Aorta (tissue), 5 donors: ENCODE measurements at places on chromosomes 12 and 14. TPM values are rescaled to one million over a fixed set of nuclear protein-coding genes. Genes with fewer than 3 reads are reported as not detected.

DNA sequence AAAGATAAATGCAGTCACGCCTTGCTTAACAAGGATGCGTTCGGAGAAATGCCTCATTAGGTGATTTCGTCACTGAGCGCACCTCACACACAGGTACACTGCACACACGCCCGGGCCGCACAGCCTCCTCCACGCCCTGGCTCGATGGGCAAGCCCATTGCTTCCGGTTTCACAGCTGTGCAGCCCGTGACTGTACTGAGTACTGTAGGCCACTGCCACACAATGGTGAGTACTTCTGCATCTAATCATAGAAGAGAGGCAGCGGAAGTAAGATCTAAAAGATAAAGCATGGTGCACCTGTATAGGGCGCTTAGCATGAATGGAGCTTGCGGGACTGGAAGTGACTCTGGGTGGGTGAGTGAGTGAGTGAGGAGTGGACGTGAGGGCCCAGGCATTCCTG is 4.3 kb downstream of the RIMBP2 start:
- H3K4me3 ChIP-seq: no peak overlapping the region
- H3K27ac ChIP-seq: no peak overlapping the region
- H3K36me3 ChIP-seq: no peaks in the 10 kb centered on the region
- DNase-seq: no peak
- no peaks in the 10 kb centered on the region for H3K27me3 ChIP-seq

DNA sequence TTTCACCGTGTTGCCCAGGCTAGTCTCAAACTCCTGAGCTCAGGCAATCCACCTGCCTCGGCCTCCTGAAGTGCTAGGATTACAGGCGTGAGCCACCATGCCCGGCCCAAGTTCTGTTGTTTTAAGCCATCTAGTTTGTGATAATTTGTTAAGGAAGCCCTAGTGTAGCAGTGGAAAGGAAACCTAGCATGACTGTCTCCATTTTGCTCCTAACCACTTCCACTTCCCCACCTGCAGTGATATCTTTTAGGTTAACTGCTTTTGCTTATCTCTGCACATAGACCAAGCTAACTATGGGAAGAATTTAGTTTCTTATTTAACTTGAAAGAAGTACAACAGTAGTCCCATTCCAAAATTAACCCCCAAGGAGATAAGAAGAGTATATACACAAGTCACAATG is 109.5 kb upstream of the NAP1L1 start:
- H3K36me3 ChIP-seq: no peaks in the 10 kb centered on the region
- DNase-seq: no peak
- H3K4me3 ChIP-seq: no peak overlapping the region
- H3K27ac ChIP-seq: no peak overlapping the region
- H3K27me3 ChIP-seq: no peaks in the 10 kb centered on the region

The MYF6 gene
- total RNA-seq: not detected

- H3K4me3 ChIP-seq: peak overlapping the region; percentile 51
- H3K36me3 ChIP-seq: no peaks in the 10 kb centered on the region
- no peak for DNase-seq
Observed at GRCh38 chr14:77097006-77097699, 905 bp upstream of the CIPC start.

- no peak for DNase-seq
- no peaks in the 10 kb centered on the region for H3K4me1 ChIP-seq
- no peak overlapping the region for H3K4me3 ChIP-seq
- H3K27me3 ChIP-seq: no peaks in the 10 kb centered on the region
Observed at GRCh38 chr12:77745624-77746023, 85.1 kb upstream of the NAV3 start.

The CERS5 gene
- total RNA-seq: 66.6 TPM

DNA sequence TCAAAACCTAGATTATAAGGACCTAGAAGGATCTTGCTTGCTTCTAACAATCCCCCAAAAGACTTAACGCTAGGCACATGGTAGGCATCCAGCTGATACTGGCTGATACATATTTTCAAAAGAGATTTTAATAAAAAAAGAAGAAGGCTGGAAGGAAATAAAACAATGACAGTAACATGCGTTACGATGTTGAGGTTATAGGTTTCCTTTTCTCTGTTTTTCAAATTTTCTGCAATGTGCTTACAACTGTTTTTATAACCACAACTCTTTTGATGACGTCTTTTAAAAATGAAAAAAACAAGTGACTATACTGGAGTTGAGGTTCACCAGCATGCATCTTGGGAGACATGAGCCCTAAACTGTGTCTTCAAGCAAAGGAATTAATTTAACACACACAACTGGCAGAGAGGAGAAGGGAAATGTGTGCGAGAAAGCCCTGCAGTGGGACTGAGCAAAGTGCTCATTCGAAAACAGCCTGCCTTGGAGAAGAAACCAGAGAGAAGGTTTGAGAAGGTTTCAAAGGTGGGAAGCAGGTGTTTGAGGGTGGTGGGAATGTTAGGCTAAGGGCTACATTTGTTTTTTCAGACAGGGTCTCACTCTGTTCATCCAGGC is 80.4 kb downstream of the DUSP16 start:
- no peaks in the 10 kb centered on the region for H3K36me3 ChIP-seq
- H3K4me3 ChIP-seq: no peak overlapping the region
- no peak for DNase-seq
- no peak overlapping the region for H3K27ac ChIP-seq

GRCh38 chr12:54160089-54160488 is 28.7 kb downstream of the SMUG1 start:
- H3K27me3 ChIP-seq: no peaks in the 10 kb centered on the region
- no peaks in the 10 kb centered on the region for H3K36me3 ChIP-seq
- no peak overlapping the region for H3K27ac ChIP-seq
- no peak overlapping the region for H3K4me3 ChIP-seq

- no peaks in the 10 kb centered on the region for H3K27me3 ChIP-seq
- peak overlapping the region; percentile 30 for H3K27ac ChIP-seq
- H3K4me1 ChIP-seq: peaks cover 3% of the 10 kb centered on the region
- H3K36me3 ChIP-seq: no peaks in the 10 kb centered on the region
- peak; percentile 77 for DNase-seq
- no peak overlapping the region for H3K4me3 ChIP-seq
Observed at GRCh38 chr12:124679533-124680371, 112.3 kb upstream of the NCOR2 start.

- no peaks in the 10 kb centered on the region for H3K27me3 ChIP-seq
- H3K27ac ChIP-seq: no peak overlapping the region
- no peaks in the 10 kb centered on the region for H3K4me1 ChIP-seq
- no peak for DNase-seq
- no peak overlapping the region for H3K4me3 ChIP-seq
Observed at GRCh38 chr12:70638639-70639360, 1.6 kb upstream of the PTPRB start.

GRCh38 chr14:71497645-71498086 is 434.6 kb upstream of the RGS6 start:
- H3K4me1 ChIP-seq: peaks cover 4% of the 10 kb centered on the region
- DNase-seq: no peak
- no peak overlapping the region for H3K27ac ChIP-seq
- no peaks in the 10 kb centered on the region for H3K36me3 ChIP-seq
- H3K4me3 ChIP-seq: no peak overlapping the region

DNA sequence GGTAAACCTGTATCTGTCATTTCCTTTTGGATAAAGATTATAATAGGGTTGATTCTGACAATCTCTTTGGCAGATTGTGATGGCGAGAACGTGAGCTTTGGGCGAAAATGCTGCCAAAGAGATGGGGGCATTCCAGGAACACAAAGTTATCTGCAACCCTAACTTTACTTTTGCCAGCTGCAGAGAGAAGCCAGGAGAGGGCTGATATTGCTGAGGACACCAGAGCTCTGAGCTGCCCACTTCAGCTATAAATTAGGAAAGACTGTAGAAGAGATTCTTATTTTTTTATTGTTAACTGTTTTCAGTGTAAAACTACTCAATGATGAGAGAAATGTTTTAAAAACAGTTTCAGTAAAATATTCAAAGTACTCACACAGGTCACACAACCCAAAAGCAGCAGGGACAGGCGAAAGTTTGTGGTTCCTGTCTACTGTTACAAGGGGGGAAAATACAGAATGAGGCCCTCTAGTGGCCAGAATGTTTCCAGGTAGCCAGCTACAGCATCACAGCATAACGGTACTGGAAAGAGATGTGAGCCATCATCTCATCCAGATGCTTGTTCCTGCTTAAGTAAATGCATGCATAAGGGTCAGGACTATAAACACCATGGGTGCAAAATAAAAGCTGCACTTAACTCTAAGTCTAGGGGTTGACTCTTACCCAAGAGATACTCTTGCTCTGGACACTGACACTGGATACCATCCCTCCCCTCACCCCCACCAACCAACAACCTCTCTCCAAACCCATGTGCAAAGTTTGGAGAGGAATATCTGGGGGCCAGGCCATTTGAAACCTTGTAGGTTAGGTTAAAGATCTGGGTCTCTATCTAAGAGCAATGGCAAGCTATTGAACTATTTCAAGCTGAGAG is 498.4 kb downstream of the RMST start:
- H3K4me1 ChIP-seq: no peaks in the 10 kb centered on the region
- no peaks in the 10 kb centered on the region for H3K36me3 ChIP-seq
- H3K27ac ChIP-seq: no peak overlapping the region
- no peaks in the 10 kb centered on the region for H3K27me3 ChIP-seq

DNA sequence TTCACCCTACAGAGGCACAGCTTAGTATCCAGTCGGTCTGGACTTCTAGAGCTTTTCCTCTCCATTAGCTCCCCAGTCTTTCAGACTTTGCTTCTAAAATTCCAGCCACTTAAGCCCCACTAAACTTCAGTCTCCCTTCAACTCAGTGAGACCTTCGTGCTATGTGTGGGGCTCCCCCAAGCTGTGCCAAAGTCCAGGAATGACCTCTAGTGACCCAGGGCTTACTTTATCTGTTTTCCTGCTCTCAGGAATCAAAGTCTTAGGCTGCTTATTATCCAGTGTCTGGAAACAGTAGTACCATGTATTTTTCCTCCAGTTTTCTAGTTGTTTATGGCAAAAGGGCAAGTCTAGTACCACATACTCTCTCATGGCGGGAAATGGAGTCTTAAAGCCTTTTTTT is 77.8 kb downstream of the IFT43 start:
- peaks cover 8% of the 10 kb centered on the region for H3K36me3 ChIP-seq
- H3K4me1 ChIP-seq: no peaks in the 10 kb centered on the region
- no peak for DNase-seq
- no peak overlapping the region for H3K27ac ChIP-seq

- no peak overlapping the region for H3K27ac ChIP-seq
- no peak overlapping the region for H3K4me3 ChIP-seq
- DNase-seq: no peak
- H3K4me1 ChIP-seq: no peaks in the 10 kb centered on the region
Observed at GRCh38 chr12:60281522-60281921, 685.7 kb downstream of the SLC16A7 start.

DNA sequence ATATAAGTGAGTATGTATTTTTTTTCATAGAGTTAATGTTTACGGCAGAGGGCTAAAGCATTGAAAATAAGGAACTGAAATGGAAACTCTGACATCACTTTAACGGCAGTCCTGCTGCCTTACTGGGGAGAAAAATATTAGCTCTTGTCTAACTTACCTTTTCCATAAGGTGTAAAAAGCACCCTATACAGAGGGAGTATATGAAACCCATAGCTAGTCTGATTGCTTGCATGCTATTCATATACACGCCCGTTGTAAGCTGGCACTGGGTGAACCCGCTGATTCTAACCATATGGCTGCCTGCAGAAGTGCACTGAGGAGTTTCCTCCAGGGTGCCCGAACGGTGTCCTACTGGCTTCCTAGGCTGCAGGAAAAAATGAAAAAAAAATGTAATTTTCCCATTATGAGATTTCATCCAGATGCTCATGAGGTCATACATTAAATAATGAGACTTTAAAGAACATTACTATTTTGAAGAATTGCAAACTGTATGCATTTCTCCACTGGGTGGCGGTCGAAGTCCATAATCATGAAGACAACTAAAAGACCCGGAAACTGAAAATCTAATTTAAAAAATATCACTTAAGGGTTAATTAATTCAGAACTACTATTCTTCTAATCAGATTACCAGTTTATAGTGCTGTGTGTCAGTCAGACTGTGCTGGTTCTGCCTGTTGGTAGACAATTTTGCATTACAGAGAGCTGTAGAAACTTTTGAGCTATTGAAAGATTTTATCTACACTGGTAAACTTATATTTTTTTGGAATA is 144.7 kb downstream of the ALX1 start:
- H3K4me1 ChIP-seq: no peaks in the 10 kb centered on the region
- H3K36me3 ChIP-seq: no peaks in the 10 kb centered on the region
- H3K27me3 ChIP-seq: no peaks in the 10 kb centered on the region
- no peak for DNase-seq

The BCL2L2 gene
- total RNA-seq: 70.7 TPM

- no peak overlapping the region for H3K4me3 ChIP-seq
- no peaks in the 10 kb centered on the region for H3K36me3 ChIP-seq
- no peak overlapping the region for H3K27ac ChIP-seq
- no peaks in the 10 kb centered on the region for H3K4me1 ChIP-seq
- DNase-seq: no peak
- no peaks in the 10 kb centered on the region for H3K27me3 ChIP-seq
Observed at GRCh38 chr12:114726092-114726710, 42.2 kb upstream of the TBX3 start.
